ENCODE measurements at places on chromosomes 5 and 9.

GRCh38 chr5:57642066-57642465 lies 159.5 kb upstream of the ACTBL2 start:
- no peaks in the 10 kb centered on the region for H3K27me3 ChIP-seq
- no peaks in the 10 kb centered on the region for H3K36me3 ChIP-seq
- H3K4me3 ChIP-seq, result no peak overlapping the region
- no peak overlapping the region for H3K27ac ChIP-seq

DNA sequence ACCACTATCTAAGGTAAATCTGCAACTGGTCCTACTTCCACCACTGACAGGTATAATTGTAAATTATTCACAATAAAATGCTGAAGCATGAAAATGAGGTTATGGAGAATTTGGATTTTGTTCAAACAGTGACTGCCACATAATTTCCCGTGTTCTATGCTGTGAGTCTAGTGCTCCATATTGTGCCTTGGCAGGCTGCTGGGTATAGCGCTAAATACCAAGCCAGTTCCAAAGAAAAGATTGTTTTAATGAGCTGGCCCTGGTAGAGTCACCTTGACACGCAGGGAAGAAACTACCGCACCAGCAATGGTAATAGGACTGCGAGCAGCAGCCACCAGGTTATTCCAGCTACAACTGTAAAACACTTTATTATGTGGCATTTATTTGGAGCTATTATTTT lies 30.4 kb downstream of the PSMB7 start:
- no peak overlapping the region for H3K27ac ChIP-seq
- no peak overlapping the region for H3K4me3 ChIP-seq

DNA sequence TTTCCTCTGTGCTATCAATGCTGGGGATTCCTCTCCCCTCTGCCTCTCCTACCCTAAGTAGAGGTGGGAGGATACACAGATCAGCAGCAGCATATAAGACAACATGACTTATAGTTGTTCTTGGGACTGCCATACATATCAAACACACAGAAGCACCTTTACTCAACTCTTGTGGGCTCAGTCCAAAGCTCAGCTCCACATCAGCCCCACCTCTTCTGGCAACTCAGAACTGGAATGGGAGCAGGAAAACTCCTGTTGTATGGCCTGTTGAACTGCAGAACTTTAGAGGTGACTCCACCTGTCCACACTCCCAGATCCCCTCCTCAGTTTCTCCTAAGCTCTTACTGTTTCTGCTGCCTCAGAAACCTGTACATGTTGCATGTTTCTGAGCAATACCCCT lies 127.8 kb downstream of the SV2C start:
- H3K27me3 ChIP-seq, result no peaks in the 10 kb centered on the region
- no peak for DNase-seq
- H3K27ac ChIP-seq, result no peak overlapping the region
- no peak overlapping the region for H3K4me3 ChIP-seq

- no peak for DNase-seq
- no peaks in the 10 kb centered on the region for H3K36me3 ChIP-seq
- no peak overlapping the region for H3K4me3 ChIP-seq
- peaks cover 71% of the 10 kb centered on the region for H3K4me1 ChIP-seq
Measured at GRCh38 chr9:129964901-129965734, 77.9 kb downstream of the FNBP1 start.

DNA sequence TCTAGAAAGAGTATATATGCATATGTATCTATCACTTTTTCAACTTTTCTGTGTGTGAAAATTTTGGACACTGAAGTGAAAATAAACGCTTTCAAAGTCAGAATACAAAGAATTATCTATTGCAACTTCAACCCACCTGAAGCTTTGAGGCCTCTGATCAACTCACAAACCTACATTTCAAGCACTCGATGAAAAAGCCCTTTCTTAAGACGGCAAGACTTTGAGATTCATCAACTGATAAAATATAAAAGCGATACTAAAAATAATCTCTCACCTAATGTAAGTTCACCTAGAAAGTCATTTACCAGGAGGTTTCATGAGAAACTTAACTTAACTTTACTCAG lies 1.2 kb downstream of the GOLPH3 start:
- H3K36me3 ChIP-seq, result no peaks in the 10 kb centered on the region
- no peaks in the 10 kb centered on the region for H3K27me3 ChIP-seq
- peak overlapping the region; percentile 99 for H3K27ac ChIP-seq
- no peak for DNase-seq
- peak overlapping the region; percentile 83 for H3K4me3 ChIP-seq
